ENCODE measurements at places on chromosomes 5 and 9.

- DNase-seq = no peak
Measured at GRCh38 chr9:109499631-109500410, 1.7 kb upstream of the PTPN3 start.

DNA sequence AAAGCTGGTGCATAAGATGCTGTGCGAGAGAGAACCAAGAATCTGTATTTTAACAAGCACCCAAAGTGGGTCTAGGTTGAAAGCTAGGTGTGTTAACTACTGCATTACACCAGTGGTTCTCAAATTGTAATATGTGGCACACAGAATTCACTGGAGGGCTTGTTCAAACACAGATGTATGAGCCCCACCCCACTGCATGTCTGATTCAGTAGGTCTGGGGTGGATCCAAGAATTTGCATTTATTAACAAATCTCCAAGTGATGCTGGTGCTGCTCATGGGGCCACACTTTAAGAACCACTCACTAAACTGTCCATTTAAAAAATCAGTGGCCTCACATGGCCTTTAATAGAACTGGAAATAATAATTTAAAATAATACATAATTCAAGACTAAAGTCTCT lies 40.4 kb downstream of the LPAR1 start:
- no peak for DNase-seq

DNA sequence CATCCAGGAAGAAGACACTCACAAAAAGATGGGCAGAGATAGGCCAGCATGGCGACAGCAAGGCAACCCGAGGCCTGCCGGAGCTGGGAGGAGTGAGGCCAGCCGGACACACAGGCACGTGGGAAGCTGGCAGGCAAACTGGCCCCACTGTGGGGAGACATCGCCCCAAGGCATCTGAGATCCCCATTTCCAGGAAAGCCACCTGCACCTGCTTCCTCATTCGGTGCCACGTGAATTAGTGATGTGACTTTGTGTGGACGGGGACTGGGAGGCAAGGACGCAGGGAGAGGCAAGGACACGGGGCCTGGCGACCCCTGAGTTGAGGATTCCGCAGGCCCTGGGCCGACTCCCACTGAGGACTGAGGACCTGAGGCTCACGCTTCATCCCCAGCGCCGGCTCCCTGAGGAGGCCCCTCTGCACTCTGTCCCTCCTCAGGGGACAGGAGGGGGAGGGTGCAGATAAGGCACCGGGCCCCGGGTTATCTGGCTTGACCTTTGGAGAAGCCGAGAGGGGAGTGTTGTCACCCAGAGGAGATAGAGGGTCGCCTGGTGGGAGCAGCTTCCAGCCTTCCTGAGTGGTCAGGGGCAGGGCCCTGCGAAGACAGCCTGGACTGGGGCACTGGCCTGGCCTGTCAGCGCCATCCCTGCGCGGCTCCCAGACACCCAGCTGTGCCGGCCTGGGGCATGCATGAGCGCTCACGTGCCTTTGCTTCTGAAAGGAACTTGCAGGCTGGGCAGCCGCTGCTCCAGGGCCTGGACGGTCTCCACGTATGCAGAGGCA lies 39.7 kb downstream of the NDUFS6 start:
- no peak for DNase-seq

GRCh38 chr5:132013711-132014110 lies 2.3 kb upstream of the ACSL6 start:
- no peak for DNase-seq

- DNase-seq = no peak
Measured at GRCh38 chr9:8492024-8492423, 692.4 kb upstream of the DMAC1 start.

DNA sequence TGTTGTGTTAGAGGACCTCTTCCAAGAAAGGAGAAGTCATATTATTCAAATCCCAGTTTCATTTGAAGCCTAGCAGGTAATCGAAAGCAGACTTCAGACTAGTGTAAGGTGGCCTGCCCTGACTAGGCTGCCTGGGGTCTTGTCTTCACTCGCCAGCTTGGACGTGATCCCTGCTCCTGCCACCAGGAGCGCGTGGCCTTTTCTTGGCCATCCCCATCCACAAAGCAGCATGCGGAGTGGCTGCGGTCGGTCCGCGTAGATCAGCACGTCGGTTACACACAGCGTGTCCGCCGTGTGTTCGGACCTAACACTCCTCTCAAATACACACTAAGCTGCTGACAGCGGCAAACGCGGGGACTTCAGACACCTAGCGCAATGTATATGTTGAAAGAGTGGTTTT lies 37.3 kb downstream of the CFAP77 start:
- no peak for DNase-seq

GRCh38 chr5:140011297-140011802 lies 31.7 kb downstream of the NRG2 start:
- DNase-seq = peak; percentile 4

- DNase-seq = no peak
Measured at GRCh38 chr9:135478829-135479468, 633 bp upstream of the PPP1R26 start.

GRCh38 chr9:93177676-93178075 lies 6.3 kb upstream of the WNK2 start:
- DNase-seq = no peak

GRCh38 chr9:107674721-107675277 lies 185.2 kb upstream of the KLF4 start:
- DNase-seq = no peak

GRCh38 chr9:77158772-77159513 lies 18.4 kb upstream of the VPS13A start:
- no peak for DNase-seq

GRCh38 chr9:96441798-96442445 lies 8.0 kb upstream of the HABP4 start:
- DNase-seq = no peak

DNA sequence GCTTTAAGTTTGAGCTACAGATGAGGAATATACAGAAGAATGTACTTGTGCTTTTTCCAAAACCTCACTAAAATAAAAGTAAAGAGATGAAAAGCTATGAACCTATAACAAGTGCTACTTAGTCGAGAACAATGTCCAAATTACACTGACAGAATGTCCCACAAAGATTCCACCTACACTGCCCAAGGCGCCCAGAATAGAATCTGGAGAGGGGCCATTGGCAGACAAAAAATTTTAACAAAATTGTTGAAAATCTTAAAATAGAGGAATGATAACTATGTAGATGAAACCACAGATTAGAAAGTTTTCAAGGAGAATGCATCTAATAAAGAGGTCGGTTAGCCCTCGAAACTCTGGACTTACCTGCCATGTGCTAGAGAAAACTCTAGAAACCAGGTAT lies 235.3 kb downstream of the CETN3 start:
- DNase-seq = no peak

DNA sequence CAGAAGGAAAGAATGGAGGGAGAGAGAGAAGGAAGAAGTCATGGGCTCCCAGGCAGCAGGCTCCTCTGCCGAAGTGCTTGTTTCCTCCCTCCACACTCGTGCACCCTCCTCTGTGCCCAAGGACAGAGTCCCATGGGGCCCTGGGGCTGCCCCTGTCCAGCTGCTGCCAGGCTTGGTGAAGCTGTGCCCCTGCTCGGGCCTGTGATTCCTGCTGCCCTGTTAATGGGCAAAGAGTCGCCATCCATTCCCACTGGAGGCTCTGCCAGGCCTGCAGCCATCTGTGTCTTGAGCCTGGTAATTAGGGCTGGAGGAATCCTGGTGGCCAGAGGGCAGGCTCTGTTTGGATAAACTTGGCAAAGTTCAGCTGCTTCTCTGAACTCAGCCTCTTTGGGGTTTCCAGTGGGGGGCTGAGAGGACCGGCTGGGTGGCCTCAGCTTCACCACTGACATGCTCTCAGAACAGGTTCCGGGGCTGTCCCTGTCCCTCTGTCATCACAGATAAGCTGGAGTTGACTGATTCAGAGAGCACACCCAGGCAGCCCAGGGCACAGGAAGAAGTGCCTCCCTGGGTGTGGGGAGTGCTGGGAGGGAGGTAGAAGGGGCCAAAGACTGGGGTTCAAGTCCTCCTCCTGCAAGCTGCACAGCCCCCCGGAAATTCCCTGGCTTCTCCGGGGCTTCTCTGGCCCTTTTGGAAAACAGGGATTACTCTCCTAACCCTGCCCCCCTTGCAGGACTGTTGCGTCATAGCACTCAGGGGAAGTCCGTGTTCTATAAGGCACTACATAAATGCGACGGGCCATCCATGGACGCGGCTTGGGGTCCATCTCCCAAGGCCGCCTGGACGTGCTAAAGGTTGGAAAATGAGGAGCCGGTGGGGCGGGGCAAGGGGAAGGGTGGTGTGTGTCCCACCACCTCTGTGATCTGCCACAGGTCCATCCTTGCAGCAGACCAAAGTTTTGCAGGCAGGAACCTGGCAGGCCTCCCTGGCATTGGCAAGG lies 154.8 kb downstream of the PAX5 start:
- DNase-seq = no peak

DNA sequence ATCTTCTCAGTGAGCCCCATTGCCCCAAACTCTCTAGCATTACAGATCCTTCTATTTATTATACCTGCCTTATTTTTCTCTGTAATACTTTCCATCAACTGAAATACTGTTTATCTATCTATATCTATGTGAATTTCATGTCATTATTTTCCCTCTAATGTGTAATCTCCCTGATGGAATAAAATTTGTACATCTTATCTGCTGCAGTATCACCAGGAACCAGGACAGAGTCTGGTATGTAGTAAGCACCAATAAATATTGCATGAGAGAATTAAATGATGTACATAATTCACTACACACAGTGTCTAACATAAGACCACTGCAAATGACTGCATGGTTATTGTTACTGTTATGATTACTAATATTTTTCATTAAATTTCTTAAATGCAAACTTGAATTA lies 759.1 kb downstream of the PRELID2 start:
- no peak for DNase-seq

GRCh38 chr5:180607861-180608571 lies 16.7 kb upstream of the SCGB3A1 start:
- DNase-seq = no peak

GRCh38 chr5:1659100-1659981 lies 135.6 kb upstream of the LPCAT1 start:
- DNase-seq = no peak

GRCh38 chr5:4879075-4879474 lies 261.1 kb upstream of the ADAMTS16 start:
- no peak for DNase-seq

DNA sequence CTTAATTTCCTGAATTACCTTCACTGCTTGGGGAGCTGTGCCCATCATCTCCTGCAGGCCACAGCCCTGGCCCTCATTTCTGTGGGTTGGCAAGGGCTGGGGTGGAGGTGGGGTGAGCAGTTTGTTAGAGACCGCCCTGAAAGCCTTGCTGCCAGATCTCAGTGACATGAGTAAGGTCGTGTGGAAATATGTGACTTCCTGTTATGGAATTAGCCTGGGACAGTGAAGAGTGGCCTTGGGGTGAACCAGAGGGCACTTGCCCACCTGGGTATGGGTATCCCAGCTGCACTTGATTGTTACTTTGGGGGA lies 2.5 kb upstream of the HNRNPAB start:
- DNase-seq = no peak

Data from non-pigmented ciliary epithelial cell (primary cell).